CD4-positive, alpha-beta T cell (primary cell): ENCODE measurements at places on chromosomes 16 and 17. TPM values are rescaled to one million over a fixed set of nuclear protein-coding genes. Genes with fewer than 3 reads are reported as not detected.
A peak's percentile ranks its signal among the peaks of the same experiment; 100 is the strongest.

Gene UBB
- 646 TPM for total RNA-seq

Gene KRTAP1-5
- total RNA-seq, result not detected

DNA sequence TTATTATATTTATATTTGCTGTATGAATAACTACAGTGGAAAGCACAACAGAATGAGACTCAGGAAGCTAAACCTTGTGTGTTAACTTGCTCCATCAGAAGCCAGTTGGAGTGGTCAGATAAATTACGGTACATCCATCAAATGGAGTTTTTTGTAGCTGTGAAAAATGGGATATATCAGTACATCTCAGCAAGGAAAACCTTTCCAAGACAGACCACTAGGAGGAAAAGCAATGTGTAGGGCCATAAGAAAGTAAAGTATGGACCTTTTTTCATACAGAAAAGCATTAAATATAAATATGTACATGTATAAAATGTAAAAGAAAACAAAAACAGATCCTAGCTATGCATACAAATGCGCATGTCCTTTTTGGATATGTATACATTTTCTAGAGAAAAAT lies 403.8 kb upstream of the CDH11 start:
- no peaks in the 10 kb centered on the region for H3K36me3 ChIP-seq
- H3K4me3 ChIP-seq, result no peak overlapping the region
- no peak for DNase-seq

DNA sequence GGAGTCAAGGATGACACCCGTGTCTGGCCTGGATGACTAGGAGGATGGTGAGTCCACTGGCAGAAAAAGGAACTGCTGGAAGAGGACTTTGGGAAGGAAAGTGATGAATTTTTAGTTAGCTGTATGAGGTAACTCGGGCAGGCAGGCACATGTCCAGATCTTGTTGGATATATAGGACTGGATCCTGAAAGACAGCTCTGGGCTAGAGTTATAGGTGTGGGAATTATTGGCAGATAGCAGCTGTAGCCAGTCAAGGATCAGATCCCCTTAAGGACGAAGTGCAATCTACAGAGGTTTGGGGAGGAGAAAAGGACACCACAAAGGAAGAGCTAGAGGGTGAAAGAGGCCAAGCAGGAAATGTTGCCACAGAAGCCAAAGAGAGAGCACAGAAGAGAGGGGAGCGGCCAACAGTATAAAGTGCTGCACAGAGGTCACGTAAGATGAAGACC lies 10.1 kb downstream of the CYB5D1 start:
- H3K4me1 ChIP-seq, result peaks cover 20% of the 10 kb centered on the region
- DNase-seq, result no peak
- H3K4me3 ChIP-seq, result peak overlapping the region; percentile 26
- H3K27me3 ChIP-seq, result no peaks in the 10 kb centered on the region
- peaks cover 3% of the 10 kb centered on the region for H3K36me3 ChIP-seq

Gene UTS2R
- total RNA-seq, result not detected
